ENCODE measurements at places on chromosomes 12 and 14.

DNA sequence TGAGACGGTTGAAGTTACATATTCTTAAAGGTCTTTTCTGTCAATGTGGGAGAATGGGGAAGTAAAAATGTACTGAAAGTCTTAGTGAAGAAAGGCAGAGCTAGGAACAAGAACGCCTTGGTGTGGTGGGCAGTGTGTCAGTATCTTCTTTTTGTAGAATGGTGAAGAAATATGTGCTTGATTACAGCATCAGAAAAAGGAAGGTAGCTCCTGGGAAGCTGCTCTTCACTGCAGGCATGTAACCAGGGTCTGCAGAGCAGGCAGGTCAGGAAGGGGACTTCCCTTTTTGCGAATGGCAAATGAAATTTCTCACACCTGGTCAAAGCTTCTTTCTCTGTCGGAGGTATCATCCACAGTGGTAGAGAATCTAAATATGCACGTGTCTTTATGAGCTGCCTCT lies 226.2 kb downstream of the ADAMTS20 start:
- DNase-seq: no peak

GRCh38 chr14:92397150-92397952 lies 74.4 kb downstream of the SLC24A4 start:
- no peak for DNase-seq

- DNase-seq: no peak
Measured at GRCh38 chr14:104657563-104658324, 31.7 kb upstream of the INF2 start.

- no peak for DNase-seq
Measured at GRCh38 chr12:108777156-108777555, 45.8 kb upstream of the CORO1C start.

DNA sequence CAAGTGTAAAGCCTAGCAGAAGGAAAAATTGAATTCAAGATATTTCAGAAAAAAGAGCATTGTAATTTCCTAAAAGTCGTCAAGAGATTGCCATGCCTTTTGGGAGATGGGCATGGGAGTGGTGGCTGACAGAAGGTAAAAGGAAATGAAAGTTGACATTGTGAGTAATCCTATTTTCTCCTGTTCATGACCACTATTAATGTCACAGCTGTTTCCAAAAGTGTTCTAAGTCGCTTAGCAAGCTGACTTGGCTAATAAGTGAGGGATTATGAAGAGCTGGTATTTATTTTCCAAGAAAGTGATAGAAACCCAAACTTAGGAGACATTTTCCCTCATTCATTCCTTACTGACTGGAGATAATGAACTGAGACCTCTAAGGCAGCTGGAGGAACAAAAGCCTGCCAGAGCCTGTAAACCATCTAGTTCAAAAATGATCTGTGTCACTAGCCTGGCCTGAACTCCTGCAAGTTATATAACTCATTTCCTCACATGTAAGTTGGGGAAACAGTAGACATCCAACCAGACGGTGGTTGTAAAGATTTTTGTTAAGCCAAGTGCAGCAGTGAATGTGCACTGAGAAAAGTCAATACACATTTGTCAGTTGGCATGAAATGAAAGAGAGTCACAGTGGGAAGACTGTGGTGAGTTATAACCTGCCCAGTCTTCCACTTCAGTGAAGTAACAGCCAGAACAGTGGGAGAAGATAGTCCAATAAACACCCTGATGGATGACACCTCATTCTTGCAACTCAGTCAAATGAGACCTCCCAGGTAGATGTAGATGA lies 75.8 kb downstream of the DIO2 start:
- no peak for DNase-seq

DNA sequence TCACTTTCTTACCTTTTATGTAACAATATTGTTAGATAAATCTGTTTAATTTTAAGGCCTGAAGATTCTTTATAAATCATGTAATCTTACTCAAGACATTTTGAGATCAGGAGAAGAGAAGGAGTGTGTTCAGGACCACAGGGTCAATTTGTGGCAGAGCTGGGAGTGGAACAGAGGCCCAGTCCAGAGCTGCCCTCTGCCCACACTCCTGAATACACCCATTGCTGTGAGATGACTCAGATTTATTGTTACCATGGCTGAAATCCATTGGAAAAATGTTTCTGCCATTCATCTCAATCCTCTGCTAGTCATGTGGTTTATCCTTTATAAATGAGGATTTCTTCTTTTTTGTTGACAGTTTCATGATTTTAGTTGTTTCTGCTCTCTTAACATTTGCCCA lies 100.5 kb upstream of the STXBP6 start:
- no peak for DNase-seq

GRCh38 chr12:12586879-12587675 lies 24.4 kb upstream of the DUSP16 start:
- DNase-seq: no peak

GRCh38 chr12:5505116-5505515 lies 73.2 kb downstream of the NTF3 start:
- no peak for DNase-seq

DNA sequence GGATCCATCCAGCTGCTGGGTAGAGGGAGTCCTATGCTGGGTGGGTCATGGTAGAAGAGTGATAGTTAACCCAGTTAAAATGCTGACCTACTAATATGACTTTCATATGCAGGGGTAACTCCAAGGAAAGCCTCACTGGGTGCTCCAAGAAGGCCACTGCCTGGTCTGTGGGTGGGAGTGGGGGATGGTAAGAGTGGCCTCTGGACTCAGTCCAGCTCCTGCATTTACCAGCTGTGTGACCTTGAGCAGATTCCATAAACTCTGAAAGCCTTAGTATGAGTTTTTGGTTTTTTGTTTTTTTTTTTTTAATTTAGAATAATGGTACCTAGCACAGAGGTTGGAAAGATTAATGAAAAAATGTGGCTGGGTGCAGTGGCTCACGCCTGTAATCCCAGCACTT lies 51.6 kb downstream of the ARF6 start:
- DNase-seq: no peak

DNA sequence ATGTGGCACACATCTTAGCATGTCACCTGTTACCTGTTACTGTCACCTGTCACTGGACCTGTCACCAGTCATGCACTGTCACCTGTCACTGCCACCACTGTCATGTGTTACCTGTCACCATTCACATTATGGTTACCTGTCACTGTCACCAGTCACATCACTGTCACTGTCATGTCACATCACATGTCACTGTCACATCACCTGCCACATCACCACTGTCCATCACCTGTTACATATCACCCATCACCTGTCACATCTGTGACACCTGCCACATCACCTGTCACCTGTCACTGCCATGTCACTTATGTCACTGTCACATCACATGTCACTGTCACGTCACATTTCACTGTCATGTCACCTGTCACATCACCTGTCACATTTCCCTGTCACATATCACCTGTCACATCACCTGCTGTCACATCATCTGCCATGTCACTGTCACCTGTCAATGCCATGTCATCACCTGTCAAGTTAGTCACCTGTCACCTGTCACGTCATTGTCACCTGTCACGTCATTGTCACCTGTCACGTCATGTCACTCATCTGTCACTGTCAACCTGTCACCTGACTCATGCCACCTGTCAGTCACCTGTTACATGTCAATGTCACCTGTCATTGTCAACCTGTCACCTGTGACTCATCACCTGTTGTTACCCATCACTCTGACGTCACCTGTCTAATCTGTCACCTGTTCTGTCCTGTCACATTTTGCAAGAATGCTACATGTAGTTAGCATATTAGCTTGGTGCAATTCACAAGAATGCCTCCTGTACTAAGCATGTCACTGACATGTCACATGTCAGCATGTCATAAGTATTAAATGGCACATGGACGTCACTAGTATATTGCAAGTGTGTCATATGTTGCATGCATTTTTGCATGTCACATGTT lies 29.0 kb upstream of the TESC start:
- no peak for DNase-seq

- no peak for DNase-seq
Measured at GRCh38 chr14:56340932-56341331, 222.7 kb downstream of the PELI2 start.

GRCh38 chr12:81257947-81258551 lies 180.2 kb downstream of the ACSS3 start:
- DNase-seq: no peak

DNA sequence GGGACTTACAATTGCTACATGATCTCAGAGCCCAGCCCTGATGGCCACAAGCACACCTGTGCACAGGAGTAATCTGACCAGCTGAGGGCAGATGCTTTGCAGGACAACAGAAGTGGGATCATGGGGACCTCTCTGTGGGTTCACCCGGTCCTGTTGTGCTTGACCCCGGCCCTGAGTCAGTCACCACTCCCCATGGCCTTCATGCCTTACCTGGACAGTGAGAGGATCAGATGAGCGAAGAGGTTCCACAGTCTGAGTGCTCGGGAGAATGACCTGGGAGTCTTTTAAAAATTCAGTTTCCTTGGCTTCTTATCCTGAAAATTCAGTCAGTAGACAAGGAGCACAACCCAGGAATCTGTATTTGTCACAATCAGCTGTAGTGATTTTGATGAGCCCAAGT lies 88.1 kb downstream of the NTF3 start:
- DNase-seq: no peak

GRCh38 chr12:88057994-88058718 lies 29.0 kb upstream of the C12orf50 start:
- DNase-seq: no peak

GRCh38 chr12:122308811-122309210 lies 42.5 kb upstream of the VPS33A start:
- DNase-seq: no peak

Data from activated naive CD8-positive, alpha-beta T cell treated with anti-CD3 and anti-CD28 coated beads, Interleukin-2, amount 50 U/mL, for 16 hours (primary cell).